ENCODE measurements at places on chromosomes 11 and 22. TPM values are rescaled to one million over a fixed set of nuclear protein-coding genes. Genes with fewer than 3 reads are reported as not detected.

BBOX1 gene
- total RNA-seq = 0.92 TPM

CRACR2B gene
- total RNA-seq = 6.5 TPM

SLC22A8 gene
- total RNA-seq = not detected

SLC17A6 gene
- total RNA-seq = not detected

MRGPRF gene
- total RNA-seq = 32.0 TPM

PNPLA3 gene
- 0.45 TPM for total RNA-seq

SIAE gene
- total RNA-seq = 4.0 TPM

DDIAS gene
- total RNA-seq = 0.69 TPM

APOL2 gene
- 38.1 TPM for total RNA-seq

DNA sequence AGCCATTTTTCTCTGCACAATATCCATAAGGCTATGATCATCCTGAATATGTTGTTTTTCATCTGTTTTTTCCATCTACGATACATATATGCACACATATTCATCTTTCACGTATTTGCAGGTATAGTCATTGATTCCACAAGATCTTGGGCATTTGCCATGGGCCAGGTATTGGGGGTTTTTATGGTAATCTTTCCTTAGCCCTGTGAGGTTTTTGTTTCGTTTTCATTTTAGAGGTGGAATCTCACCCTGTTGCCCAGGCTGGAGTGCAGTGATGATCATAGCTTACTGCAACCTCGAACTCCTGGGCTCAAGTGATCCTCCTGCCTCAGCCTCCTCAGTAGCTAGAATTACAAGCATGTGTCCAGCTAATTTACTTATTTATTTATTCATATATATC, 20.0 kb downstream of the CD6 start:
- no peaks in the 10 kb centered on the region for H3K36me3 ChIP-seq
- no peak overlapping the region for H3K27ac ChIP-seq
- DNase-seq = no peak
- H3K4me1 ChIP-seq = no peaks in the 10 kb centered on the region
- no peaks in the 10 kb centered on the region for H3K27me3 ChIP-seq

GRCh38 chr11:92717240-92717639, 252.2 kb upstream of the MTNR1B start:
- DNase-seq = no peak
- no peaks in the 10 kb centered on the region for H3K36me3 ChIP-seq
- no peak overlapping the region for H3K4me3 ChIP-seq
- no peaks in the 10 kb centered on the region for H3K27me3 ChIP-seq
- no peak overlapping the region for H3K27ac ChIP-seq

DNA sequence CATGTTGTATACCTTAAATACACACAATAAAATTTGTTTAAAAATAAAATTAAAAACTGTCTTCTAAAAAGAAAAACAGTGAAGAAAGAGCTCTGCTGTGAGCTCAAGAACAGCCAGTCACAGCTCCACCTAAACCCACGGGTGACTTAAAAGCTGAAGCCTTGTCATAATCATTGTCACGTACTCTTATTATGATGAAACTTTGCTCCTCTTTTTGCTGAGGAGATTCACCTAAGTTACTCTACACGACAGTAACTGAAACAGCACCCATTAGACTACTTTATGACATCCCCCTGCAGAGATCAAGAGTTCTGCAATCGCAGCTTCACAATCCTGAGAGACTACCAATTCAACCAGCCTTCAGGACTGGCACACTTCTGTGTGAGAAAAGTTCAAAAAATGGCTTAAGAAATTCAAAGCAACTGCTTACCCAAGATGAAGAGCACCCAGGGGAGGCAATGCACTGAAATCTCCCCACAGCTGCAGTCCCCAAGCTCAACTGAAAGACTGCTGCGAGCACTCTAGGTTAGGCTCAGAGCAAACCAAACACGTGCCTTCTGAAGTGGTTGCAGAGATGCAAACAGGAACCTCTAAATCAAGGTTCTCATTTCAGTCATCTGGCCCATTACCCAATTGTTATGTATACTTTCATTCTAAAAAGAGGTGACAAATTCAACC, at the start of gene JAML:
Gene JAML (minus strand): TSS at position 501 of the 678 bp plus-strand sequence. CDS start 10,145 bp downstream, outside the sequence.
- no peaks in the 10 kb centered on the region for H3K27me3 ChIP-seq
- no peak within 1 kb of the TSS for H3K4me3 ChIP-seq
- no peak within 1 kb of the TSS for H3K27ac ChIP-seq
- no peak for DNase-seq
- no peaks in the 10 kb centered on the region for H3K4me1 ChIP-seq

GRCh38 chr11:66889960-66890359, 33.1 kb downstream of the LRFN4 start:
- no peaks in the 10 kb centered on the region for H3K36me3 ChIP-seq
- no peaks in the 10 kb centered on the region for H3K27me3 ChIP-seq
- no peak for DNase-seq
- H3K27ac ChIP-seq = no peak overlapping the region

- H3K27me3 ChIP-seq = no peaks in the 10 kb centered on the region
- H3K36me3 ChIP-seq = no peaks in the 10 kb centered on the region
- no peak overlapping the region for H3K27ac ChIP-seq
- no peak for DNase-seq
- peaks cover 26% of the 10 kb centered on the region for H3K4me1 ChIP-seq
Observed at GRCh38 chr11:86158704-86159580, 85.6 kb upstream of the EED start.

GRCh38 chr11:101516546-101516945, 67.3 kb downstream of the TRPC6 start:
- no peaks in the 10 kb centered on the region for H3K27me3 ChIP-seq
- H3K4me3 ChIP-seq = no peak overlapping the region
- no peak for DNase-seq
- peaks cover 1% of the 10 kb centered on the region for H3K4me1 ChIP-seq
- H3K27ac ChIP-seq = no peak overlapping the region
- H3K36me3 ChIP-seq = no peaks in the 10 kb centered on the region
